ENCODE measurements at places on chromosomes 5 and 9.

GRCh38 chr9:81431641-81432040 lies 257.7 kb downstream of the TLE1 start:
- DNase-seq: no peak

DNA sequence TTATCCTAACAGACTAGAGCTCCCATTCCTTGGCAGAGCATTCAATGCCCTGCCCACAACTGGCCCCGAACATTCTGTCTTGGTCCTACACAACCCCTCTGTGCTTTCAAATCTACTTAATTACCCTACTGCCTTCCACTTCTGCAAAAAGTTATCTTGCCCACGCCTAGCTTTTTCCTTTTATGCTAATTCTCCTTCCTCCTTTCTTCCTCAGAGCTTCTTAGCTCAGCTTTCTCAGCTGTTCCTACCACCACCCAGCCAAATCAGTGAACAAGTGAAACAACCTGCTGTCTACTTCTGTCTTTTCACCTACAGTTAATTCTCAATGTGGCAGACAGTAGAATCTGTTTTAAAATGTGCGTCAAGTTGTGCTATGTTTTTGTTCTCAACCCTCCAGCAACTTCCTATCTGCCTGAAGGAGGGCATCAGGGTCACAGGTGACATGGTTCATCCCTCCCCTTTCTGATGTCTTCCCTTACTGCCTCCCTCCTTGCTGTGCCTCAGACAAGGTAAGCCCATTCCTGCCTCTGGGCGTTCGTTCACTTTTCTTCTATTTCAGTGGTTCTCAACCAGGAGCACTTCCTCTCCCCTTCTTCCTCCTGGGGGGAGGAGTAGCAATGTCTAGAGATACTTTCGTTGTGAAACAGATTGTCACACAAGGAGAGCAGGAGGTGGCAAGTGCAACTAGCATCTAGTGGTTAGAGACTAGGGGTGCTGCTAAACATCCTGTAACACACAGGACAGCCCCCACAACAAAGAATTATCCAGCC lies 1.3 kb upstream of the REEP5 start:
- DNase-seq: no peak

DNA sequence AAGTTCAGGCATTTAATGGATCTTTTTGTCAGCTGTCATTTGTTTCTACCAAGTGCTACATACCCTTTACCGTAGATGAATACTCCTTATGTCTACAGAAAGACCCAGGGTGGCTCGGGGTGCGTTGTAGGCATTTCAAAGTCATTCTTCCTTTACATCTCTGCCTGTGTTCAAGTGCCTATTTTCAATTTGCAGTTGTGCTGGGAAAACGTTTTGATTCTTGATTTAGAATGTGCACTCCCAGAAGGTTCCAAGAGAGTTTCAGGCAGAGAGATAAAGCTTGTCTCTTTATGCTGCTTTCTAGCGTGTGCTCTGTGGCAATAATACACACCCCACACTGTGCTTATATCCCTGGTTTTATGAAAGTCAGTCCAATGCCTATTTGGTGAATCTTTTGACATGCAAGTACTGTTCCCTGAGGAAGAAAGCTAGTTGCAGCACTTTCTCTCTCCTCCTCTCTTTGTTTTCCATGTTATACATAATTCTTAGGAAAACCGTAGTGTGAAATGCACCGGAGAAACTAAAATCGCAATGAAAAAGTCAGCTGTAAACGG lies 828.1 kb upstream of the ZNF608 start:
- no peak for DNase-seq

- no peak for DNase-seq
These were observed 64.2 kb upstream of the GPR151 start for GRCh38 chr5:146580237-146580636.

- DNase-seq: no peak
These were observed 98.2 kb downstream of the USP20 start for GRCh38 chr9:129933185-129934040.

- DNase-seq: no peak
These were observed 74.1 kb downstream of the FNBP1 start for GRCh38 chr9:129968690-129969485.

GRCh38 chr9:96567203-96567700 lies 52.4 kb downstream of the CDC14B start:
- DNase-seq: no peak

- DNase-seq: no peak
These were observed 563.2 kb downstream of the NR2F1-AS1 start for GRCh38 chr5:93017849-93018248.

GRCh38 chr5:16981700-16982099 lies 45.6 kb upstream of the MYO10 start:
- no peak for DNase-seq

GRCh38 chr5:59588922-59589321 lies 304.6 kb downstream of the PDE4D start:
- DNase-seq: no peak
